Activated CD4-positive, alpha-beta memory T cell treated with anti-CD3 and anti-CD28 coated beads, Interleukin-2, amount 10 ng/mL, durations not matched to agents 7 days and 5 days (primary cell): ENCODE measurements at places on chromosomes 4 and X. TPM values are rescaled to one million over a fixed set of nuclear protein-coding genes. Genes with fewer than 3 reads are reported as not detected.

Gene PHKA1
- total RNA-seq: 1.6 TPM

Gene USP26
- total RNA-seq: not detected

Gene HMGN5
- total RNA-seq: 3.3 TPM

Gene ARMCX1
- total RNA-seq: 0.33 TPM

Gene DCUN1D4
- 28.9 TPM for total RNA-seq

Gene PHOX2B
- total RNA-seq: not detected

Gene PPARGC1A
- total RNA-seq: not detected

Gene CLDN22
- total RNA-seq: not detected

Gene CA5B
- 26.1 TPM for total RNA-seq

Gene GC
- total RNA-seq: not detected

Gene GRIA2
- not detected for total RNA-seq

GRCh38 chr4:1172228-1172851, at the start of gene SPON2:
TSS of gene SPON2 (minus strand) at chr4:1172583.
- H3K36me3 ChIP-seq: no peaks in the 10 kb centered on the region
- H3K4me1 ChIP-seq: peaks cover 21% of the 10 kb centered on the region
- H3K27ac ChIP-seq: no peak within 1 kb of the TSS
- H3K27me3 ChIP-seq: peaks cover 29% of the 10 kb centered on the region

DNA sequence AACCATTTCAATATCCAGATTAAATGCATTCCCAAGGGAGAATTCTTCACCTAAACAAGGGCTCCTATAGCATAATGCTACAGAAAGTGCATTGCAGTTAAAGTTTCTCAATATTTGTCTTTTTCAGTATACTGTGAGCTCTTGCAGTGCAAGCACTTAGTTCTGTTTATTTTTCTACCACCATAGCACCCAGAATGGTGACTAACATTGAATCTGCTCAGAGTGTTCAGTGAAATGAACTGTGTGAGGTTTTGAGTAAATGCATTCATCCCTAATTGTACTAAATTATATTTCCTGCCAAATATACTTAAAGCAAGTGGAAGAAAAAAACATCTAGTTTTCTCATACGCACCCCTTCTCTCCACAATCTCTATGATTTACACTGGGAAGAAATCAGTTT, 383.9 kb downstream of the PCDH7 start:
- H3K4me1 ChIP-seq: no peaks in the 10 kb centered on the region
- no peak overlapping the region for H3K4me3 ChIP-seq
- H3K27me3 ChIP-seq: no peaks in the 10 kb centered on the region
- no peak for DNase-seq
- no peak overlapping the region for H3K27ac ChIP-seq

DNA sequence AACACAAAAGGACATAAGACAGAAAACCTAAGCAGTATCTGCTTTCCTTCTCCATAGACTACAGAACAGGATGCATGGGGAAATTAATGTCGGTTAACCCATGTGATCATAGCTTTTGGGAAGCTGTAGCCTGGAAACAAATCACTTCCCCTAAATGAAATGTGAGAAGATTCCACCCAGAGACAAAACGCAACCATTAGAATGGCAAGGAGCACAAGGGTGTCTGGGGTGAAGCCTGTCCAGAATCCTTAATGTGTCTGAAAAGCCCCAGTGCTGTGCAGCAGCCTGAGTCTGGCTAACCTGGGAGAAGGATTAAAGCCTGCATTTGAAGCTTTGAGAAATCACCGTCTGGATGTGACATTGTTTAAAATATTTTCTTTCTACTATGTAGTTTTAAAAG, 213.3 kb downstream of the ANKRD50 start:
- no peaks in the 10 kb centered on the region for H3K4me1 ChIP-seq
- H3K36me3 ChIP-seq: no peaks in the 10 kb centered on the region
- DNase-seq: no peak
- no peak overlapping the region for H3K27ac ChIP-seq
- no peak overlapping the region for H3K4me3 ChIP-seq

DNA sequence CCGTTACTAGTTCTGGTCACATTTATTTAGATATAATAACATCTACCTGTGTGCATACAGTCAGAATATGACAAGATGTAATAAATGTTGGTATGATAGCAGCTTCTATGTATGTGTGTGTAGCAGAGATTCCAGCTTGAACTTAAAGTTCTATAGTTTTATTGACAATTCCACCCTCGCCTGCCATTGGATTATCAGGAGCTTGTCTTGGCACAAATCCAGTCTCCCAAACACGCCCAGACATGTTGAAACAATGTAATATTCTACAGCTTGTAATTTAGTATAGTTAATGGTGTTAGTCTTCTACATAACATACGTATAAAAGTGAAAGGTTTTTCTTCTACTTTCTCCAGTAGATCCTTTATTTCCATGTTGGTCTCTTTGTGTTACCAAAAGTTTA, 44.4 kb downstream of the BBS12 start:
- peaks cover 4% of the 10 kb centered on the region for H3K27me3 ChIP-seq
- no peaks in the 10 kb centered on the region for H3K4me1 ChIP-seq
- H3K36me3 ChIP-seq: no peaks in the 10 kb centered on the region
- no peak overlapping the region for H3K4me3 ChIP-seq
- no peak overlapping the region for H3K27ac ChIP-seq
- DNase-seq: no peak

DNA sequence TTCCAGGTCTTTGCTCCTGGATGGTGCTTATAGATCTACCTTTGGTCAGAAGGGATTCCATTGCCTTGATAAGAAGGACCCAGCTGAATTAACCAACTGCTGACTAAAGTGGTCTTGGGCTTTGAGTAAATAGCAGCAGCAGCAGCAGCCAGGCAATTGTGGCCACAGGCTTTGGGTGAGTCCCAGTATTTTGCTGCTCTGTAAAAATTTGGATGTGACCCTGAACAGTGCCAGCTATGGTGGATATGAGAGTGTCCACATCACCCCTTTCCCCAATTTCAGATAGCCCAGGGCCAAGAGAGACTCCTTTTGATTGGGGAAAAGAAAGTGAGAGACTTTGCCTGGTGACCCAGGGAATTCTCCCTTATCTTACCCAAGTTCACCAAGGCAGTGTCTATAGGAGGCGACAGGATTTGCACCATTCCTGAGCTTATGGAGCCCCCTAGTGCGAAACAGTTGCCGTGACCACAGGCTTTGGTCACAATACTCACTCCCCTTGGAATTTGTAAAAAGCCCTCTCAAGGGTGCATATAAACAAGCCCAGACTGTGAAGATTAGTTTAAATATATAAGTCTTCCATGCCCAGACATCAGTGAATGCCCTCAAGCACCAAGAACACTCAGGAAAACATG, 518.0 kb downstream of the TMA16 start:
- peak; percentile 18 for DNase-seq
- H3K4me1 ChIP-seq: peaks cover 5% of the 10 kb centered on the region
- no peak overlapping the region for H3K27ac ChIP-seq
- no peak overlapping the region for H3K4me3 ChIP-seq
- H3K36me3 ChIP-seq: no peaks in the 10 kb centered on the region
- H3K27me3 ChIP-seq: no peaks in the 10 kb centered on the region

GRCh38 chr4:123415576-123415975, 19.0 kb downstream of the SPRY1 start:
- no peaks in the 10 kb centered on the region for H3K27me3 ChIP-seq
- H3K4me1 ChIP-seq: peaks cover 72% of the 10 kb centered on the region
- H3K4me3 ChIP-seq: no peak overlapping the region

DNA sequence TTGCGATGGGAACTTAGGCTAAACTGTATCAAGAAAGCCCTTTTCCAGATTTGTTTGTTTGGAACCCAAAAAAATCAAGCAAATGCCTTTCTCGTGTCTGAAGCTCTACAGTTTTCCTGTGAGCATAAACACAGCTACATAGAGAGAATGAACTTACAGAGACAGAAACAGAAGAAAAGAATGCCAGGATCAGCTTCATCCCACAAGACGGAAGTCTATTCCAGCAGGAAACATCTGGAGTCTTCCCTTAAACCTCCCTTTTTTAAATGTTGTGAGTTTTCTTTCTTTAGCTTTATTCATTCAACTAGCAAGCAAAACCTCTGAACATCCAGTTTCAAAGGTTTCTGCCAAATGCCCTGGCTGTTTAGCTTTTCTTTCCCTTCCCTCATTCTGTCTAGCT, 32.6 kb upstream of the ZFP42 start:
- DNase-seq: no peak
- H3K4me1 ChIP-seq: no peaks in the 10 kb centered on the region
- no peaks in the 10 kb centered on the region for H3K36me3 ChIP-seq
- no peak overlapping the region for H3K4me3 ChIP-seq
- no peak overlapping the region for H3K27ac ChIP-seq

DNA sequence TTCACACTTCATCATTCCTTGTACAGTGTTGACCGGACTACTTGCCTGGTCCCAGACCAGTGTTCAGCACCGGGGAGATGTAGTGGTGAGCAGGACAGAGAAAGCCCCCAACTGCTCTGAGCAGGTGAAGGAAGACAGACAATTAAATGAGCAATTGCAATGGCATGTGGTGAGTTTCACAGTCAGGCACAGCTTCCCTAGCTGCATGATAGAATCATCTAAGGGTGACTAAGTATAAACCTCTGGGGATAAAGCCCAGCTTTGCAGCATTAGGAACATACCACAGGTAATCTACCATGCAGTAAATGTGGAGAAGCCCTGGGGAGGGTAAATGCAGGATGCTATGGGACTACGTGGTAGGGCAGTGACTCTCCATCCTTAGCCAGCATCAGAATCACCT, 47.8 kb downstream of the TMA16 start:
- H3K27me3 ChIP-seq: no peaks in the 10 kb centered on the region
- H3K36me3 ChIP-seq: no peaks in the 10 kb centered on the region
- no peaks in the 10 kb centered on the region for H3K4me1 ChIP-seq
- H3K27ac ChIP-seq: no peak overlapping the region
- H3K4me3 ChIP-seq: no peak overlapping the region
- no peak for DNase-seq

GRCh38 chr4:111960241-111960667, 185.0 kb upstream of the FAM241A start:
- no peak for DNase-seq
- H3K4me3 ChIP-seq: no peak overlapping the region
- H3K27me3 ChIP-seq: no peaks in the 10 kb centered on the region
- H3K36me3 ChIP-seq: no peaks in the 10 kb centered on the region
